ENCODE measurements at places on chromosomes 5 and 9.

GRCh38 chr9:124334568-124335319 is 77.0 kb downstream of the NEK6 start:
- DNase-seq = no peak

DNA sequence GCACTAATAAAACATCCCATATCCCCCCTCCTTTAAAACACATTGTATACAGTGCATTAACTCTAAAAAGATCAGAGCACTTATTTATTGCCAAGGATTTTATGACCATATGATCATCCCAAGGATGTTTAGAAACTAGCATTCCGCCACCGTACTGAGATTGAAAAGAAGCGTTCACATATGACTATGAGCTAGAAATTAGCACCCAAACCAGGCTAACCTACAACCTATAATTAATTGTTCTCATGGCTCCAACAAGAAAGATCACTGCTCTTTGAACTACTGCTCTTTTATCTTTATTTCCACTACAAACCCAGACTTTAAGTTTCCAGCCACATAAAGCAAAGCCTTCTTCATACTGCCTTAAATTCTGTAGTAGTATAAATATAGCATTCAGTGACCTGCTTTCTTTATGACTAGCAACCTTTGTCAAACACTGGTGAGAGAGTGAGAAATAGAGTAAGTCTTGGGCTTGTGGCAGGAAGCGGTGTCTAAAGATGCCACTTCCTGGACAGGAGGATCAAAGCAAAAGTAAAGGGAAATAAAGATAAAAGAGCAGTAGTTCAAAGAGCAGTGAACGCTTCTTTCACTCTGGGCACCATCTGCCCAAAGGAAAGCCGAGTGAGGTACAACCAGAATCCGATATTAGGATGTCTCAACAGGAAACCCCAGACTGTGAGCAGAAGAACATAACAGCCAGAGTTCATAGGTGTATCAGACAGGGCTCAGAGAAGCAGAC is 151.1 kb upstream of the ERCC6L2 start:
- DNase-seq = no peak

- no peak for DNase-seq
Measured at GRCh38 chr9:33445389-33446239, 1.8 kb downstream of the AQP3 start.

DNA sequence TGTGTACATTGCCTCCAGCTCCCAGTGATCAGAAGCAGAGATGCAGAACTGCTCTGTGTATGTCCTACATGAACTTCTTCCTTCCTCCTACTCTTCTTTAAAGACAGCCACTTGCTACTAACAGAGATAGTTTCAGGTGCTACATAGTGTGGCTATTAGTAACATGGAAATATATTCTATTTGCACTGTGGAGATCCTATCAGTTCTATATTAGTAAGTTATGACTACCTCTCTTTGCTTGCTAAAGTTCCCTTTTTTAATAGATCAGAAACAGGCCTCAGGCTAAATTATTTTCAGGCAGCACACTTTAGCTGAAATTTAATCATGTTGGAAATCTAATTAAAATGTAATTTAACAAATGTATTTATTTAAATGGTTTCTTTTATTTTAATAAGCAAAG is 64.4 kb upstream of the TNFSF8 start:
- DNase-seq = no peak

- no peak for DNase-seq
Measured at GRCh38 chr5:66993448-66993847, 203.2 kb downstream of the CD180 start.

Measured in epithelial cell of prostate (primary cell).